ENCODE measurements at places on chromosomes 6 and 20.

- DNase-seq, result peak; percentile 45
These were observed 3.8 kb downstream of the SPAG4 start for GRCh38 chr20:35619196-35620095.

DNA sequence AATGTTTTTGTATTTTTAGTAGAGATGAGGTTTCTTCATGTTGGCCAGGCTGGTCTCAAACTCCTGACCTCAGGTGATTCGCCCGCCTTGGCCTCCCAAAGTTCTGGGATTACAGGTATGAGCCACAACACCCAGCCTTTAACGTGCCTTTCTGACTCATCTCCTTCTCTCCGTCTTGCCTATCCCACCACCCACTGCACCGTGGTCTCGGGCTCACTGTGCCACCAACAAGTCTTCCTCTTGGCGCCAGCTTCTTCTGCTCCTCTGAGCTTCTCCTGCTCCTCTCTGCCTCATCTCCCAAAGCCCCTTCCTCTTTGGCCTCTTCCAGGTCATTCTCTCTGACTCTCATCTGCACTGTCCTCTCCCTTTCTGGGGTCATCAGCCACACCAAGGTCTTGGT, 41.0 kb downstream of the TMEM242 start:
- DNase-seq, result no peak

- no peak for DNase-seq
These were observed 950.1 kb downstream of the EPHA7 start for GRCh38 chr6:92469186-92469828.

DNA sequence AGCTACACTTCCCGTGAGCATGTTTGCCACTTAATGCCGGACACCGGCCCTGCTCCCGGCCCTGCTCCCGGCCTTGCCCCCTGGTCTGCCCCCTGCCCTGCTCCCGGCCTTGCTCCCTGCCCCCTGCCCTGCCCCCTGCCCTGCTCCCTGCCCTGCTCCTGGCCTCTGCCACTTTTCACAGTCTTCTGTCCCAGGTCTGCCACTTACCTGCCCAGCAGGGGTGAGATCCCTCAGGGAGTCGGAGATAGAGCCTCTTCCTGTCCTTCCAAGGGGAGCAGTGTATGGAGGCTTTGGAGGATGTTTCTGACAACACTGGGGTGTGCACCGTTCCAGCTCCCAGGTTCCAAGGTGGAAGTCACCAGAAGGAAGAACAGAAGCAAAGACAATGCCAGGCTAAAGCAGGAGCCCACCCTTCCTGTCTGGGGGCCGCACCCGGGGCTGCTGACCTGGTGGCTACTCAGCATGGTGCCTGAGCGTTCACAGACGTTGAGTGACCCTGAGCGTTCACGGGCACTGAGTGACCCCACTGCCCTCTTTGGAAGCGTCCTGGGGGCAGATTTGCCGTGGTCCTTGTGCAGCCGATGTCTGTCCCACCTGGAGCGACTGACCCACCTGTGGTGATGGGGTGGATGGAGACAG, 199.8 kb downstream of the DLL1 start:
- DNase-seq, result no peak

DNA sequence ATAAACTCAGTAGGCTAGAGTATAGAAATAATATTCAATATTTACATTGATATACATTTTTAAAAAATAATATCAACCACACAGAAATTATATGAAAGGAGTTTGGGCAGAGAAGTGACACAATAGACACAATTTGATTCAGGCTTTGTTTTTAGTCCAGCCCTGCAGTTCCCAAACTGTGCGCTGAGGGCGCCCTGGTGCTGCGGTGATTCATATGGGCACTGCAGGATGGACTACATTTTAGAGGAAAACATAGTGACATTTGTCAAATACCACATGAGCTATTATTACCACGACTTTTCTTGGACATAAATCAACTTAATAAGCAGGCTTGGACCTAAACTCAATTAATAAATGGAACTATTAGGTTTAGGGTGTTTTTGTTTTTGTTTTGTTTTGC, 364.3 kb upstream of the ID4 start:
- DNase-seq, result no peak

GRCh38 chr6:122610690-122611455, 668 bp downstream of the PKIB start:
- no peak for DNase-seq

GRCh38 chr20:53208110-53208832, 236.1 kb downstream of the TSHZ2 start:
- no peak for DNase-seq

GRCh38 chr6:6461138-6461537, 127.4 kb upstream of the LY86 start:
- no peak for DNase-seq

DNA sequence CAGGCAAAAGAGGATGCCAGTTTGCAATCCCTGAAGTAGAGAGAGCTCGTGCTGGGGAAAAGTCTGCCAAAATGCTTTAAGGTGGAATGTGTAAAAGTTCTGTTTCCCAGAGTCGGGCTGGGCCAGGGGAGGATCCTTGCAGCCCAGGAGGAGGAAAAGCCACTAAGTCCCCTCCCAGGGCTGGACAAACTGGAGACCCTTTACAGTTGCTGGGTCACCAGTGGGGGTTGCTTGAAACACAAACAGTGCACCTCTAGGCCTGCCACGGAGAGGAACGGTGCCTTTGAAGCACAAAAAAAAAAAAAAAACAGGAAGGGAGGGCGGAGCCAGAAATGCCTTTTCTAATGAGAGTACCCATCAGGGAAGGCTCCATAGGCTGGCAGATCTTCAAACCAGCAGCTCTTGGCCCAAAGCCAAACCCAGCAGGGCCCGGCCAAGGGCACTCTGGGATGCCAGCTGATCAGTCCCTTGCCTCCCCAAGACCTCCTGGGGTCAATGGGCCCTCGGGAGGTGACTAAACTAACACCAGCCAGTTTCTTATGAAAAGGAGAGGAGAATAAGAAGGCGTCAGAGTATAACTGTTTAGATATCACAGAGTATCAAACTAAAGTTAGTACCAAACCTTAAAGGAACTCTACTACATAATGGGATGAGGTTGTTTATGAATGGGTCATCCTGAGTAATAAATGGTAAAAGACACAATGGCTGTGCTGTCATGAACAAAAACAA, 23.7 kb downstream of the HLA-A start:
- no peak for DNase-seq

GRCh38 chr6:96066376-96066775, 50.6 kb downstream of the FUT9 start:
- no peak for DNase-seq

DNA sequence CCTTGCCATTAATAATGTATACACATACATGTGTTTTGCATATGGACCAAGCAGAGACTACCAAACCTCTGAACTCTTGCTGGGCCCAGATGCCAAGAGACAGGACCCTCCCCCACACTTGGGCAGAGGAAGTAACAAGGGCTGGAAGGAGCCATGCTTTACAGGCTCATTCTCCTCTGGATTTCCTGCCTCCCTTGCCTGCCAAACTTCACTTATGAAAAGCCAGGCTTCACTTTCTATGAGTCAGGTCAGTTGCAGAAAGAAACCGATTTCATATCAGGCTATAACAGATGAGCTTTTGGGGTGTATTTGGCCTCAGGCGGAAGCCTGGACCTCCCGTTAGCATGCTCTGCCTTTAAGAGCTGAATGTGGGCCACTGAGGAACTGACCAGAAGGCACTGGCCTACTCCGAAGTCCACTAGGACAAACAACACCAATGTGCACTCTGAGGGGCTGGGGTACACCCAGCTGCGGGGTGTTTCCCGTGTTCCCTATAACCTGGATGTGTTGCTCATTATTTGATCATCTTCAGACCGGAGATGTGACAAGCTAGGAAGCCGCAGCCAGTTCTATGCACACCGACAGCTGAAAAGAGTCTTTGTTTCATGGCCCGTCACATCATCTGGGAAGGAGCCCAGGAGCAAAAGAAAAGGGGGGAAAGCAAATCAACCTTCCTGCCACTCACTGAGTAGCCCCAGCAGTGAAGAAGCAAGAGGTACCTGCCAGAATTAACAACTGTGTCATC, 28.5 kb downstream of the HAO1 start:
- no peak for DNase-seq

DNA sequence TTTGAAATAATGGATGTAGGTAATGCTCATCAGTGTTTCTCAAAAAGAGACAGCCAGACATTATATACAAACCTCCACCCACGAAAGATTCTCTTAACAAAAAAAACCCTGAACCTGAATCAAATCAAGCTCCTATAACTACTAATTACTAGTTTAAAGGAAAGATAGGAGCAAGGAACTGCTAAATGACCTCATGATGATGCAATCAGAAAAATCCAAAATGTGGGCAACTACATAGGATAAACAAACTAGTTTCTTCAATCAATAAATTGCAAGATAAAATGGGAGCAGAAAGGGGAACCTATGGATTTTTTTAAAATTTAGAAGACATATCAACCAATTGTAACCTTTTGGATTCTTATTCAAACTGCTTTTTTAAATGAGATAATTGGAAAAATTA, 43.2 kb upstream of the TMEM30A start:
- no peak for DNase-seq

DNA sequence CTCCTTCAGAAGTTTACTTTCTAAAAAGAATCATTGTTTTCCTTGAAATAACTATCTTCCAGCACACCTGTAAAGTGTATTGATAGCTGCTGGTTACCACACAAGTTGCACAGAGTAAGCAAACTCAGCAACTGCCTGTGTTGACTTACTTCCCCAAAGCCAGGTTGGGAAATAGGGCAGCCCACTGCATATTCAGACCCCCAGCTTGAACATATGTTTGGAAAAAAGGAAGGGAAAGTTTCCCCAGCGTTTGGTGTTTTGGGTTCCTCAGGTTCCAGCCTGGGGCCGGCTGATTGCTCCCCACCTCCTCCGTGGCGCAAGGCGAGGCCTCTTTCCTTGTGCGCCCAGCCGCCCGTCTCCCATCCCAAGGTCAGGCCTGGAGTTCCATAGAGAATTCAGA, 70.1 kb upstream of the QKI start:
- no peak for DNase-seq

- no peak for DNase-seq
These were observed 20.4 kb upstream of the SYNJ2 start for GRCh38 chr6:157961153-157961831.

GRCh38 chr6:142537612-142538478, 236.0 kb downstream of the ADGRG6 start:
- DNase-seq, result no peak

DNA sequence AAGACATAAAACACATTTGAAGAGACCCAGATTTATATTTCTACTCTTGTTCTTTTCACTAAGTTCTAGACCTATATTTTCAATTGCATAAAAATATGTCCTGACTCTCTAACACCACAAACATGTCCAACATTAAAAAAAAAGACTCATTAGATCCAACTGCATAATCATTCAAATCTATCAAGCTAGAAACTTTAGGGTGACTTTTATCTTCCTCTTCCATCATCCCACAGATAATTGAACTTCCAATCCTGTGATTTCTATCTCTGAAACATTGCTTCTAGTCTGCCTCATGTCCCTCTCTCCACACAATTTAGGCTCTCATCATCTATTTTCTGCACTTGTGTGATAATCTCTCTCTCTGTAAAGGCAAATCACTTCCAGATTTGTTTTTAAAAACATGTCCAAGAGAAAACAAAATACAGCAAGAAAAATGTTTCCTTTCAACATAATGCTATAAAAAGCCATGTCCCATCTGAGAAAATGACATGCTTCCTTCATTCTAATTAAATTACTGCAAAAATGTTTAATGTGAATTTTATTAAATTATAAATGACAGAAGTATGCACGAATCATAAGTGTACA, 615.9 kb downstream of the RNF144B start:
- DNase-seq, result no peak

- DNase-seq, result no peak
These were observed 102.6 kb upstream of the ZFP64 start for GRCh38 chr20:52294106-52294628.

GRCh38 chr6:23243854-23244253, 674.5 kb downstream of the HDGFL1 start:
- DNase-seq, result no peak

GRCh38 chr6:70241031-70241430, 61.9 kb downstream of the COL9A1 start:
- DNase-seq, result no peak

- DNase-seq, result no peak
These were observed 66.8 kb downstream of the PPP1R3G start for GRCh38 chr6:5151955-5152401.

DNA sequence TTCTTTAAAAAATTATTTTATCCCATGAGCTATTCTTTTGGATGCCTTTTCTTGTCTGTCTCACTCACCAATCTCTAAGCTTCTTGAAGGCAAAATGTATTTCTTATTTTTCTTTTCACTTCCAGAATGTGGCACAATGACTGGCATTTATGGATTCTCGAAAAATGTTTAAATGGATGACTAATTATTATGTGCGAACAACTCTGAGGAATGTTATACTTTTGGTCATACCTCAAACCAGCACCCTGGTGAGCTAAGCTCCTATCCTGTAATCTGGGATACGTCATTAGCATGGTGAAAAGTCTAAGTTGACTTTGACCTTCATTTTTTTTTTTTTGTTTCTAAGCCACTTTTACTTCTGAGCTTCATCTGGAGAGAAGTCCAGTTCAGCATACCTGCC, 214.0 kb upstream of the CEP162 start:
- DNase-seq, result no peak

GRCh38 chr20:1486566-1486965, 4.7 kb downstream of the SIRPB2 start:
- no peak for DNase-seq

DNA sequence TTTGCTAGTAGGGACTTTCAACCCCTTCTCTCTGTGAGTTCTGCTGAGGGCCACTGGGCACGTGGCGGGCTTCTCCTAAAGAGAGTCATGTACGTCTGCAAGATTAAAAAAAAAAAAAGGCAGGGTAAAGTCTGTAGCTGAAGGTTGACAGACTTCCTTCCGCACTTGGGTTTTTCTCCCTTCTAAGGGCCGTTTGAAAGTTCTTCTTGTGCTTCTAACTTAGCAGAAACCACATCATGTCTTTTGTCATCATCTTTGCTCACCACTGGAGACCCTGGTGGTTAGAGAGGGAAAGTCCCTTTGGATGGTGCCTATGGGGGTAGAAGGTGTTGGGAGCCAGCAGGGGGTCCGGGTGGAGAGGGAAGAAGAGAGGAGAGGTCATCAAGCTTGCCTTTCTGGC, 31.4 kb downstream of the PRDM1 start:
- peak; percentile 23 for DNase-seq

DNA sequence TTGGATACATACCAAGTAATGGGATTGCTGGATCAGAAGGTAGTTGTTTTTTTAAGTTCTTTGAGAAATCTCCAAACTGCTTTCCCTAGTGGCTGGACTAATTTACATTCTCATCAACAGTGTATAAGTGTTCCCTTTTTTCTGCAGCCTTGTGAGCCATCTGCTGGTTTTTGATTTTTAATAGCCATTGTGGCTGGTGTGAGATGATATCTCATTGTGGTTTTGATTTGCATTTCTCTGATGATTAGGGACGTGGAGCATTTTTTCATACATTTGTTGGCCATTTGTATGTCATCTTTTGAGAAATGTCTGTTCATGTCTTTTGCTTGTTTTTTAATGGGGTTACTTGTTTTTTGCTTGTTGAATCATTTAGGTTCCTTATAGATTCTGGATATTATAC, 34.8 kb downstream of the TOP1 start:
- no peak for DNase-seq

DNA sequence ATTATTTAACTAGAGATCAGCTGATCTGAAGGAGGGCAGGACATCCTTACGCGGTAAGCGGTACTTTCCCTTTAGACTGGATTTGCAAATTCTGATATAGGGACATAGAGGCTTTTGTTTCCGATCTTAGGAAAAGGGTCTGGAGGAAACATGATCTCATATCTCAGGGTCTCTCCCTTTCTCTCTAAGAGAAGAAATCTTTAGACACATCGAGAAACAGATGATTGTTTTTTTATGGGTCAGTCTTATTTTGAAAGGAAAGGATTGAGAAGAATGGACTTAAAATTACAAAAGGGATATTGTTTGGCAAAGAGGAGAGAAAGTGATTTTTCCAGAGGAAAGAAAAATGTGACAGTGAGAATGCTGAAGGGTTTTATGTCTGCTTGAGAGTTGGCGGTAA, 83.9 kb upstream of the OGFRL1 start:
- DNase-seq, result no peak
